Spinal cord (tissue), 10 donors: ENCODE measurements at places on chromosomes 4 and X.

- DNase-seq = no peak
Measured at GRCh38 chrX:12579311-12579710, 211.9 kb upstream of the PRPS2 start.

- no peak for DNase-seq
Measured at GRCh38 chr4:76799718-76800117, 98.2 kb downstream of the SOWAHB start.

- no peak for DNase-seq
Measured at GRCh38 chrX:40550066-40550465, 30.7 kb upstream of the ATP6AP2 start.

DNA sequence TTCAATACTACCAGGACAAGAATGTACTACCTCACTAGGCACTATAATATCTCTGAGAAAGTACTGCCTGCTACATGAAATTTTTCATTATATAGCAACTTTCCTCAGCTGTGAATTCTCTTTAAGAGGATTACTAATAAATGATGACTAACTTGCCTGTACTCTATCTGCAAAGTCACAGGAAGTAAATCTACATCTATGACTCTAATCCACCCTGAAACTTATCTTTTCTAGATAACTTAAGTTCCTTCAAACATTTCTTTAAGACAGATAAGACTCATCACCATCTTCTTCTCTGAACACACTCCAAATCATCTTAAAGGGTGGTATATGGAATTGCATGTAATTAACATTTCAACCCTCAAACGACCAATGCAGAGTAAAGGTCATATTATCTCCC is 28.8 kb downstream of the RPS6KA3 start:
- DNase-seq = no peak

- DNase-seq = no peak
Measured at GRCh38 chr4:42083816-42084215, 68.6 kb downstream of the BEND4 start.

DNA sequence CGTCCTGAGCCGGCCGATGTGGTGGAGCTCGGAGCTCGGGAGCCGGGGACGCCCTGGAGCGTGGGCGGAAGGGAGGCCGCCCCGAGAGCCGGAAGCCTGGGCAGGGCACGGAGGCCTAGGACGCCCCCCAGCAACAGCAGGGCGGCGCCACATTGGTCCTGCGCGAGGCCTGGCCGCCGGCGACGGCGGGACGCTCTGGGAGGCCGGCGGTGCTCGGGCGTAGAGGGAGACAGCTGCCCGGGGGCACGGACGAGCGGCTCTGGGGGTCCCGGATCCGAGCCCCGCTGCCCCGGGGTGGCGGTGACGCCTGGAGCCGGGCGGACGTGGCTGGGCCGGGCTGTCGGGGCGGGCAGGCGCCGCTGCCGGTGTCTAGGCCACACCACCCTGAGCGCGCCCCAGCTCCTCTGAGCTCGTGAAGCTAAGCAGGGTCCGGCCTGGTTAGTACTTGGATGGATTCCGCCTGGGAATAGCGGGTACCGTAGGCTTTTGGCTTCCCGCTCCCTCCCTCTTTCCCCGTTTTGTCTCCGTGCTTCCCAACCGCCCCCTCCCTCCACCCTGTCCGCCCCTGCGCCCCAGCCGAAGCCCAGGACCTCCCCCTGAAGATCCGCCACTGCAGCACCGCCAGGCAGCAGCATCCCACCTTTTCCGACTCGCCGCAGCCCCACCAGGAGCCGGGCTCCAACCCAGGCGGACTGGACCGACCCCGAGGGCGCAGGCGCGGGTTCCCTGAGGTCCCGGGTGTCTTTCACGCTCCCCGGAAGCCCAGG is 12.1 kb downstream of the FRG2 start:
- peak; percentile 1 for DNase-seq

GRCh38 chrX:24167719-24168472 is 18.4 kb downstream of the ZFX start:
- no peak for DNase-seq

- DNase-seq = no peak
Measured at GRCh38 chr4:181508601-181509000, 734.6 kb upstream of the TENM3 start.

- no peak for DNase-seq
Measured at GRCh38 chr4:3304831-3305609, 12.2 kb downstream of the RGS12 start.

GRCh38 chrX:28675173-28675572 is 87.9 kb downstream of the IL1RAPL1 start:
- DNase-seq = no peak

DNA sequence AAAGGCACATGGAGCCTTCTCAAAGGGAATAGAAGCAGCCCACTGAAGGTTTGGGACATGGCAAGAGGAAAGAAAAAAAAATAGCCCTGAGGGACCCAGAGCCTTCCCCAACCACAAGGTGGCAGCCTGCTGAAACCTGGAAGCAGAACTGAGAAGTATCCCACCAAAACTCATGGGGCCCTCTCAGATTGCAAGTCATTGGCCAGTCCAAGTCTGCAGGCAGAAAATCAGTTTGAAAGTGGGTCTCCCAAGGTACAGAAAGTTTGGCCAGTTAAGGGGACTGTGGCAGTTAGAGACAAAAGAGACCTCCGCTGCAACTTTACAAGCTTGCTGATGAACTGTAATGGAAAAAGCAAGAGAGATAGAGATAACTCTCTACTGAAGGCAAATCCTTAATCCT is 155.8 kb downstream of the ANTXR2 start:
- DNase-seq = no peak

DNA sequence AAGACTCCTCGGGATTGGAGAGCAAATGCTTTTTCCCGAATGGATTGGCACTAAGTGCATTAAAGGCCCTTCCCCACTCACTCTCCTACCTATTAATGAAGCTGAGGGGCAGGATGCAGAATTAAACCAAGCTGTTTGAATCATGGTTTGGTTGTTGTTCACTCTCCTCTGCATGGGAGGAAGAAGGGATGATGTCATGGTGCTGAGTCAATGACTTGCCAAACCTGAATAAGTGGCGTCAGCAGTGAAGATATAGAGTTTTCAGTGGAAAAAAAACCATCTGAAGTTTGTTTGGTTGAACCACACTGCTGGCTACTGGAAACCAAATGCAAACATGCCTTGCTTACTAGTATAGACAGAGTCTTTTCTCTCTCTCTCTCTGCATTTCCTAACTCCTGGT is 19.8 kb upstream of the ZXDA start:
- DNase-seq = no peak

DNA sequence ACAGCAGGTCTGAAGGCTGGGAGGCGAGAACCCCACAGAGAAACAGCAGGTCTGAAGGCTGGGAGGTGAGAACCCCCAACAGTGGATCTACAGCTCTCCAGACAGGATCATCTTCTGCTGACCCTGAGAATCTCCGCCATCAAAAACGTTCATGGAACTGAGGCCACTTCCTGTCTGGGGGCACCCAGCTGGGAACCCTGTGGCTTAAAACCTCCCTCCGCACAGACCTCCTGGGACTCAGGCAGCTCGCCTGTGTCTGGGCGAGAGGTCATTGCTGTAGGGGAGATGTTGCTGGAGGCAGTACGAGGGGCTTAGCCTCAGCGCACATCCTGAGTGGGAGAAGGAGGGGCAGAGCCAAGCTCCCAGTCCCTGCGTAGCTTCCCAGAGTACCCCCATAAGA is 15.1 kb upstream of the CLDN24 start:
- DNase-seq = no peak

DNA sequence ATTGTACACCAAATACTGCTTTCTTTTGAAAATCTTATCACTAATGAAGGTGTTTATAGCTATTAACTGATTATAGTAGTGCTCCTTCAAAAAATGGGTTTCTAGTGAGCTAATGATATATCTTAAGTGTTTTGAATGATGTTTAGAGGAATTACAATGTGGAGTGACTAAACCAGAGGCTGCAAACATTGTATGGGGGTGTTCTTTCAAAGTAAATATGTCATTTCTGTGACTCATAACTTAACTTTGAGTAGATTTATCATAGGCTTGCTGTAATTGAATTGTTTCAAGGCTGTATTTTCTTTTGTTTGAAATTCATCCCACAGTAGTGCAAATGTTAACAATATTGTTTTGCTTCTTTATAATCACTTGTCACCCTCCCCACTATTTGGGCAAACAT is 141.6 kb downstream of the IL1RAPL2 start:
- no peak for DNase-seq

GRCh38 chr4:157220371-157220881 is at the start of gene GRIA2:
GRIA2 (plus strand) TSS chr4:157220728; CDS start chr4:157221043, 315 bp downstream.
- DNase-seq = peak; percentile 99

- DNase-seq = no peak
Measured at GRCh38 chrX:150201841-150202240, 161.3 kb upstream of the MAMLD1 start.

- DNase-seq = no peak
Measured at GRCh38 chrX:17859609-17860178, 1.4 kb downstream of the RAI2 start.

- peak; percentile 81 for DNase-seq
Measured at GRCh38 chr4:37715889-37716402, 29.8 kb upstream of the RELL1 start.

DNA sequence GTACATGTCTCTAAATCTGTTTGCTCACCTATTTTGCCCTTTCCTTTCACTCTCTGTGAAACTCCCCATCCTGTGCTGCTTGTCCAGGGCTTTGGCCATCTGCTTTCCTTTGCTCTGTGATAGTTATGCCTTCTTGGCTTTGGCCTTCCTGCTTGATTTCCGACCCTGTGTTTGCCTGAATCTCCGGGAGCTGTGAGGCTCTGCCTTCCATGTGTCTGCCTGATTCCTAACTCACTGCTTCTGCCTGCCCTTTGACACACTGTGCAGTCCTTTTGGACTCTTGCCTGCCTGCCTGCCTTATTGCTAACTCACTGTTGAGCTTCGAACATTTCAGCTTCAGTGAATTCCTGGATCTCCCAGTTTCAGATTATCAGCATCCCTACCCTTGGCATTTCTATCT is 143.1 kb downstream of the C4orf33 start:
- no peak for DNase-seq
